ENCODE measurements at places on chromosomes 11 and 22. TPM values are rescaled to one million over a fixed set of nuclear protein-coding genes. Genes with fewer than 3 reads are reported as not detected.
A peak's percentile ranks its signal among the peaks of the same experiment; 100 is the strongest.

ABTB2 gene
- total RNA-seq = 3.2 TPM

NNMT gene
- total RNA-seq = 349 TPM

SLC25A18 gene
- total RNA-seq = 1.2 TPM

CEP126 gene
- total RNA-seq = 4.3 TPM

TRPM5 gene
- not detected for total RNA-seq

APOBEC3H gene
- 0.84 TPM for total RNA-seq

PATE2 gene
- total RNA-seq = not detected

HMGXB4 gene
- total RNA-seq = 17.5 TPM

NUP98 gene
- 80.5 TPM for total RNA-seq

DNA sequence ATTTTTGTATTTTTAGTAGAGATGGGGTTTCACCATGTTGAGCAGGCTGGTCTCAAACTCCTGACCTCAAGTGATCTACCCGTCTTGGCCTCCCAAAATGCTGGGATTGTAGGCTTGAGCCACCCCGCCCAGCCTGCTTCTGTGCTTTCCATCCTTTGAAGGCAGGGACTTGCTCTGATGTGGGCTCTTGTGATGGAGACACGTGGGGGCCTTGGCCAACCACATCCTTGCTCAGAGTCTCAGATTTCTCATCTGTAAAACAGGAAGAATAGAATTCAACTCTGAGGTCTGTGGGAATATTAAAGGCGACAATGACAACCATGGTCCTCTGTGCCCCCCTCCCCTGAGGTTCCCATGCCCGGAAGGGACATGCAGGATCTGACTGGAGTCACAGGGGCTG is 3.8 kb upstream of the GGA1 start:
- peaks cover 21% of the 10 kb centered on the region for H3K4me1 ChIP-seq
- H3K4me3 ChIP-seq = no peak overlapping the region
- H3K27ac ChIP-seq = peak overlapping the region; percentile 6
- no peaks in the 10 kb centered on the region for H3K36me3 ChIP-seq

DNA sequence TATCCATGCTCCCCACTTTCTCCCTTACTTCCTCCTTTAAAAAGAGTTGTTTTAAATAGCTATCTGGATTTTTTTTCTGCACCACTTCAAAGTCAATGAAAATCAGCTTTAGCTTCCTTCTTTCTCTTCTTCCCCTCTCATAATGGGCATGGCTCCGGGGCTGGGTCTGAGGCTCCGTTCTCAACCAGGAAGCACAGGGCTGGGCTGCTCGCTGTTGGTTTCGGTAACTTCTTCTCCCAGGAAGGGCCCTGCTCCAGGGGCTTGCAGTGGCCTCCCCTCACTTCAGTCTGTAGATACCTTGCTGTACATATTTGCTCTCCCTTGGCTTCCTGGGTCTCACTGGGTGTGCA is 23.8 kb downstream of the MICAL2 start:
- no peak overlapping the region for H3K4me3 ChIP-seq
- H3K4me1 ChIP-seq = peaks cover 57% of the 10 kb centered on the region
- DNase-seq = peak; percentile 74
- no peaks in the 10 kb centered on the region for H3K27me3 ChIP-seq
- H3K36me3 ChIP-seq = no peaks in the 10 kb centered on the region

DNA sequence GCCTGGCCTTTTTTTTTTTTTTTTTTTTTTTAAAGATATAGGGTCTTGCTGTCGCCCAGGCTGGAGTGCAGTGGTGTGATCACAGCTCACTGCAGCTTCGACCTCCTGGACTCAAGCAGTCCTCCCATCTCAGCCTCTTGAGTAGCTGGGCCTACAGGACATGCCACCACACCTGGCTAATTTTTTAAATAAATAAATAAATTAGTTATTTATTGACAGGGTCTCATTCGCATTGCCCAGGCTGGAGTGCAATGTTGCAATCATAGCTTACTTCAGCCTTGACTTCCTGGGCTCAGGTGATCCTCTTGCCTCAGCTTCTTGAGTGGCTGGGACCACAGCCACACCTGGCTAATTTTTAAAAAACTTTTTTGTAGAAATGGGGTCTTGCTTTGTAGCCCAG is 10.5 kb downstream of the AP2A2 start:
- peak overlapping the region; percentile 74 for H3K27ac ChIP-seq
- no peak overlapping the region for H3K4me3 ChIP-seq
- H3K27me3 ChIP-seq = no peaks in the 10 kb centered on the region

DNA sequence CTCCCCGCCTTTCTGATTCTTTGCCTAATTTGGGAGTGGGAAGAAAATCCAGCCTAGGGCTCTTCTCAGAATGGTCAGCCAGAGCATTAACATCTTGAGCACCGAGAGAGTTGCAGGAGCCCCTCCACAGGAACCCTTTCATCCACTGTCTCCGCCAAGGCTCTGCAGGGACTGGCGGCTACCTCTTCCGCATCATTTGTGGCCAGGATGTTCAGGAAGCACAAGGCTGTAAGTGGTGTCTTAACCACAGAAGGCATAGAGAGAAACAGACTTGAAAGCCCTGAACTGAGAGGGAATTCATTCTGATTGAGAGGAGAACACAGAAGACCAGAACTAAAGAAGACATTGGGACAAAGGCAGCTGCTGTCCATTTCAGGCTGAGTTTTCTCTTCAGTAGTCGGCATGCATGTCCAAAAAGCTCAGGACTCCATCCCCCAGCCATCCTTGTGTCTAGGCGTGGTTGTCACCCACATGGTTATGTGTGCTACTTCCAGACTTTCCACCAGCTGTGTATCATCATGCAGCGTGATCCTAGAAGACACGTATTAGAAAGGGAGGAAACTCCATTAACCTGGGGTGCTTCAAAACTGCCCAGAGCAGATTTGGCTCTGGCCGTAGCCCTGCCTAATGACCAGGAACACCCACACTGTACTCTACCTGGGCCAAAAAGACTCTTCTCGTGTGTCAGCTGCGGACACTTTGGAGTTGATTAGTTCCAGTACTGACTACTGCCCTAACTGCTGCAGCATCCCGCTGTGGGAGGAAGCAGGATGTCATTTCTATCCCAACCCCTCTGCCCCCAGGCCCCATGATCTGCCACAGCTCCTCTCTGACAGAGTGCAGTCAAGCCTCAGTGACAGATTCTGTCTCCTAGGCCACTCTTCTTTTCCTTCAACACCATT is 725.1 kb downstream of the NTM start:
- no peaks in the 10 kb centered on the region for H3K36me3 ChIP-seq
- no peak overlapping the region for H3K4me3 ChIP-seq
- no peak overlapping the region for H3K27ac ChIP-seq

DNA sequence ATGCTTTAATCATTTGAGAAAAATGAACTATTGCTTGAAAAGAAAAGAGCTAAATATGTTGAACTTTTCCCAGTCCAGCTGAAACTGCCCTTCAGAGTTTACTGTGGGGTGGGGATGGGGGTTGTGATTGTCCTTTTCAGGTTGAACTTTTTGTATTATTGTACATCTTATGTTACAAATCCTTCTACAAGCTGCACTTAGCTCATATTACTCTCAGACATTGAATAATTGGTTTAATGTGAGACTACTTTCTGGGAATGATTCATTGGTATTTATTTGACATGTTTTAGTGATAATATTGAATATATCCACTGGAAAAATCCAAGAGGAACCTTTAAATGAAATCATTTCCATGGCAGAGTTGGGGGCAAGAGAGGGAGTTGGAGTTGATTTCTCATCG is 84.9 kb downstream of the ATXN10 start:
- no peak overlapping the region for H3K4me3 ChIP-seq
- H3K27me3 ChIP-seq = no peaks in the 10 kb centered on the region
- H3K36me3 ChIP-seq = no peaks in the 10 kb centered on the region
- peaks cover 4% of the 10 kb centered on the region for H3K4me1 ChIP-seq

GRCh38 chr11:28798286-28798685 is 690.1 kb downstream of the METTL15 start:
- H3K27ac ChIP-seq = no peak overlapping the region
- no peaks in the 10 kb centered on the region for H3K4me1 ChIP-seq
- DNase-seq = no peak
- no peaks in the 10 kb centered on the region for H3K27me3 ChIP-seq

DNA sequence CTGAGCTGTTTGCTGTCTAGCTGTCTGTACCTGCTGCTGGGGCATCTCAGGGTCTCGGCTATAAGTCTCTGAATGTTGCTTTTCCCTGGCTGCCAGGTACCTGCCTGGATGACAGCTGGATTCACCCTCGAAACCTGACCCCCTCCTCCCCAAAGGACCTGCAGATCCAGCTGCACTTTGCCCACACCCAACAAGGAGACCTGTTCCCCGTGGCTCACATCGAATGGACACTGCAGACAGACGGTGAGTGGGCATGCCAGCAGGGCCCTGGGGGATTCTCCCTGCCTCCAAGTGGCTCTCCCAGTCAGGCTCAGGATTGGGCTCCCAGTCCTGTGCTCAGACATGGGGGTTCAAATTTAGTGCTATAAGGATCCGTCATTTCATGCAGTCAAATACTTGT is 12.9 kb downstream of the IL17RA start:
- peak overlapping the region; percentile 26 for H3K27ac ChIP-seq
- H3K4me1 ChIP-seq = peaks cover 20% of the 10 kb centered on the region
- peak; percentile 31 for DNase-seq

GRCh38 chr22:41782316-41782715 is 18.2 kb upstream of the CCDC134 start:
- H3K4me3 ChIP-seq = peak overlapping the region; percentile 35
- DNase-seq = no peak
- no peaks in the 10 kb centered on the region for H3K4me1 ChIP-seq
- H3K36me3 ChIP-seq = no peaks in the 10 kb centered on the region
- peak overlapping the region; percentile 72 for H3K27ac ChIP-seq

GRCh38 chr11:26743622-26744021 is 21.8 kb upstream of the SLC5A12 start:
- H3K4me1 ChIP-seq = no peaks in the 10 kb centered on the region
- no peak overlapping the region for H3K27ac ChIP-seq
- no peak for DNase-seq
- no peaks in the 10 kb centered on the region for H3K27me3 ChIP-seq

DNA sequence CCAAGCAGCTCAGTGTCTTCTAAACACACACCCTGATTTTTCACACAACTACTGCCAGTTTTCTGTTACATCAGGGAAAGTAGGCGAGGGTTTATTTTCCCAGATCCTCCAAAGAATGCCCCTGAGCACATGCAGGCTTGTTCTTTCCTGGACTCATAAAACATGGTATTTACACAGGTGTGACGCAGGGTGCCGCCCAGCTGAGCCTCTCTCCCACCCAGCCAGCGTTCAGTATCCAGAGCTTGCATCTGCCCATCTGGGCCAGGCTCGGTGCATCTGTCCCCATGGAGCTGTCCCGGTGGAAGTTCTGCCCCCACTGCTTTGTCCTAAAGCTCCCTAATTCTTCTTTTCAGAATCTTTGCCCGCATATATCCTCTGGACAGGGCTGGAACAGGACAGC is 44.8 kb upstream of the ISX start:
- no peak overlapping the region for H3K27ac ChIP-seq
- no peaks in the 10 kb centered on the region for H3K36me3 ChIP-seq
- no peaks in the 10 kb centered on the region for H3K4me1 ChIP-seq

- H3K4me1 ChIP-seq = no peaks in the 10 kb centered on the region
- no peak overlapping the region for H3K27ac ChIP-seq
- H3K36me3 ChIP-seq = no peaks in the 10 kb centered on the region
- no peaks in the 10 kb centered on the region for H3K27me3 ChIP-seq
- DNase-seq = no peak
- no peak overlapping the region for H3K4me3 ChIP-seq
Measured at GRCh38 chr11:12765428-12765827, 91.2 kb downstream of the TEAD1 start.

- H3K36me3 ChIP-seq = peaks cover 48% of the 10 kb centered on the region
- H3K27me3 ChIP-seq = no peaks in the 10 kb centered on the region
- peaks cover 5% of the 10 kb centered on the region for H3K4me1 ChIP-seq
- DNase-seq = no peak
- no peak overlapping the region for H3K27ac ChIP-seq
- no peak overlapping the region for H3K4me3 ChIP-seq
Measured at GRCh38 chr11:62605467-62605866, 3.8 kb upstream of the MTA2 start.

GRCh38 chr11:57772562-57772961 is 11.0 kb downstream of the CTNND1 start:
- no peaks in the 10 kb centered on the region for H3K36me3 ChIP-seq
- DNase-seq = no peak
- no peak overlapping the region for H3K4me3 ChIP-seq
- peaks cover 83% of the 10 kb centered on the region for H3K4me1 ChIP-seq
- H3K27me3 ChIP-seq = no peaks in the 10 kb centered on the region
- peak overlapping the region; percentile 44 for H3K27ac ChIP-seq

- H3K27me3 ChIP-seq = no peaks in the 10 kb centered on the region
- H3K4me1 ChIP-seq = no peaks in the 10 kb centered on the region
- H3K27ac ChIP-seq = no peak overlapping the region
- H3K4me3 ChIP-seq = no peak overlapping the region
- H3K36me3 ChIP-seq = no peaks in the 10 kb centered on the region
Measured at GRCh38 chr11:23097891-23098290, 237.6 kb upstream of the CCDC179 start.

- H3K4me3 ChIP-seq = no peak overlapping the region
- H3K4me1 ChIP-seq = no peaks in the 10 kb centered on the region
- peaks cover 37% of the 10 kb centered on the region for H3K27me3 ChIP-seq
- H3K27ac ChIP-seq = no peak overlapping the region
Measured at GRCh38 chr11:27171376-27171958, 130.9 kb downstream of the BBOX1 start.

GRCh38 chr11:110128161-110128560 is 35.0 kb downstream of the ZC3H12C start:
- no peaks in the 10 kb centered on the region for H3K27me3 ChIP-seq
- no peak overlapping the region for H3K4me3 ChIP-seq
- DNase-seq = no peak
- H3K36me3 ChIP-seq = no peaks in the 10 kb centered on the region
- no peak overlapping the region for H3K27ac ChIP-seq

- H3K36me3 ChIP-seq = no peaks in the 10 kb centered on the region
- H3K4me3 ChIP-seq = no peak overlapping the region
- no peaks in the 10 kb centered on the region for H3K27me3 ChIP-seq
- no peaks in the 10 kb centered on the region for H3K4me1 ChIP-seq
- DNase-seq = no peak
Measured at GRCh38 chr11:115778928-115779650, 274.9 kb upstream of the CADM1 start.

DNA sequence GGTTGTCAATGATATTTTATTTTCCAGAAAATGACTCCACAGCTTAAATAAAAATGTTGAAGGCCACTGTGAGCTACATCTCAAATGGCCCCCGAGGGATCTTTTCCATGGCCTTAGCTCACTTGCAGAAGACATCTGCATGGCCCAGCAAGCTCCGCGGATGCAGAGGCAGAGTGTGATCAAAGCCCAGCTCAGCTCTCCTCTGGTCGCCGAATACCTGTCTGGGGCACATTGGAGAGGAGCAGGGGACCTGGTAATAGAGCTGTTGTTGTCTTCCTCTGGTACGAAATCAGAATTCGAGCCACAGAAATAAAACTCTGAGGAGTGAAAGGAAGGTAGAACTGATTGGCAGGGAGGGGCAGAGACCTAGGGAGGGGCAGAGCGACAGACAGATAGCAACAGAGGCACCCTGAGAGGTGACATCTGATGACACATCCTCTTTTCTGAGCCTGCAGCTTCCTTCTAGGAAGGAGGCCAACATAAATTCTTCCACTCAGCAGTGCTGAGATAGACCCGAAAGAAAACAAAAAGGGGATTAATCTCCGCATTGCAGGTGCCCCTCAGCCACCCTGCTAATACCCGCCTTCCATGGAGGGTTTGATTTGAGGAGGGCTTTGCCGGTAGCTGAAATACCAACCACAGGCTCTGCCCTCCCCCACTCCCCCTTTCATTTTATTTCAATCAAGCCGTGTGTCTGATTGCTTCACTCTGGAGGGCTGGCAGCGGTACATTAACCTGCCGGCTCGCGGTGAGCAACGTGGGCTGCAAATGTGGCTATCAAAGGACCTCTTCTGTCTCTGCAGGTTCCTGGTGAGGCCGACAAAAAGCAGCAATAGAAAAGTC is 759.4 kb downstream of the OPCML start:
- H3K4me3 ChIP-seq = no peak overlapping the region
- H3K27me3 ChIP-seq = no peaks in the 10 kb centered on the region
- no peak overlapping the region for H3K27ac ChIP-seq
